Stimulated activated CD8-positive, alpha-beta memory T cell treated with anti-CD3 and anti-CD28 coated beads, Interleukin-4, amount 100 ng/mL, for 4 hours (primary cell): ENCODE measurements at places on chromosomes 6 and 20.

GRCh38 chr6:6626187-6626586 lies 37.7 kb downstream of the LY86 start:
- DNase-seq = no peak

DNA sequence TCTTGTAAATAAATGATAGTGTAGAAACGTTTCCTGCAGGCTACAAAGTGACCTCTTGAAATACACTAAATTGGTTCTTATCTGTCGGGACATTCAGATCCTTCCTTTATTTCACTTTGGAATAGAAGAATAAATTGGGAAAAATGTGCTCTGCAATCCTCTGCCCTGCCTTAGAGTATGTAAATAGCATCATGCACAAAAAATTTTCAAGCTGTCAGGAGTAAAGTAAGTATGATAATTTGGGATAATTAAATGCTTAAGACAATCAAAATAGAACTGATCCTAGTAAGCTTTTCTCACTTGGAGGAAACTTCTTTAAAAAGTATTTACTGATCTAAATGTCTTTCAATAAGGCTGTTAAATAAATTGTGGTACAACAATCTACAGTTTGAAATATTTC lies 3.1 kb upstream of the TPBG start:
- DNase-seq = no peak

- no peak for DNase-seq
Measured at GRCh38 chr6:139490482-139490881, 116.0 kb upstream of the CITED2 start.

GRCh38 chr6:137226697-137227096 lies 7.5 kb upstream of the IFNGR1 start:
- DNase-seq = no peak

DNA sequence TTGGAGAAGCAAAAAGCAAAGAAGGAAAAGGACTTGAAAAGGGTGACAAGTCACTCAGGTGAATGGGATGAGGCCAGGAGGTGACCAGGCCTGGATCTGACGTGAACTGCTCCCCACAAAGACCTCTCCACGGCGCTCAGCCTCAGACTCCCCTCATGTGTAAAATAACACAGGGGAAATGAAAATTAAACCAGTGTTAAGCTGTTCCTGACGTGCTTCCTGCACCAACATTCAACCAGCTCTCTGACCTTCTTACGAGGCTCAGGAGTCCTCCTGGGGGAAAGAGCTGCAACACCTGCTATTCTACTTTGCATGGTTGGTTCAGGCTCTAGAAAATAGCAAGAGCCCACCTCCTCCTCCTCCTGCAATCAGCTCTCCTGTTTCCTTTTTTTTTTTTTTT lies 256.7 kb downstream of the ATXN1 start:
- no peak for DNase-seq

GRCh38 chr6:117595099-117595923 lies 7.0 kb downstream of the GOPC start:
- no peak for DNase-seq

GRCh38 chr6:130136798-130137197 lies 86.0 kb downstream of the SAMD3 start:
- DNase-seq = no peak

- no peak for DNase-seq
Measured at GRCh38 chr6:34370361-34370760, 22.1 kb downstream of the NUDT3 start.
